ENCODE measurements at places on chromosomes 2 and 18.

DNA sequence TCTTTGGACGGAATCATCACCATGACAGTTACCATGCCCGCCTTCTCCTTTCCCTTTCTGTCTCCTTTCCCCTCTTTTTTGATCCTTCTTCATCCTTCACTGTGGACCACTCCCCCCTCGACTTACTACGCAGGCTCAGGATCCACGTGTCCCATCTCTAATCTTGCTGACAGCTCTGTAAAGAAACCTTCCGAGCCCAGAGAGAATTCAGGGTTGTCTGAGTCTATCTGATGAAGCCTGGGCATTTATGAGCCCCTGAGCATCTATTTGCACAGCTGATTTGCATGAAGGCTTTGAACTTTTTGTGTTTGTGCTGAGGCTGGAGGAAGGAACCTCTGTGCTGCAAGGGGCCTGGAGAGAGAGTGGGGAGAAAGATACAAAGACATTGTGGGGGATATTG is 50.7 kb downstream of the CIB4 start:
- DNase-seq, result no peak

GRCh38 chr2:30994227-30995056 is 143.8 kb downstream of the GALNT14 start:
- DNase-seq, result no peak

DNA sequence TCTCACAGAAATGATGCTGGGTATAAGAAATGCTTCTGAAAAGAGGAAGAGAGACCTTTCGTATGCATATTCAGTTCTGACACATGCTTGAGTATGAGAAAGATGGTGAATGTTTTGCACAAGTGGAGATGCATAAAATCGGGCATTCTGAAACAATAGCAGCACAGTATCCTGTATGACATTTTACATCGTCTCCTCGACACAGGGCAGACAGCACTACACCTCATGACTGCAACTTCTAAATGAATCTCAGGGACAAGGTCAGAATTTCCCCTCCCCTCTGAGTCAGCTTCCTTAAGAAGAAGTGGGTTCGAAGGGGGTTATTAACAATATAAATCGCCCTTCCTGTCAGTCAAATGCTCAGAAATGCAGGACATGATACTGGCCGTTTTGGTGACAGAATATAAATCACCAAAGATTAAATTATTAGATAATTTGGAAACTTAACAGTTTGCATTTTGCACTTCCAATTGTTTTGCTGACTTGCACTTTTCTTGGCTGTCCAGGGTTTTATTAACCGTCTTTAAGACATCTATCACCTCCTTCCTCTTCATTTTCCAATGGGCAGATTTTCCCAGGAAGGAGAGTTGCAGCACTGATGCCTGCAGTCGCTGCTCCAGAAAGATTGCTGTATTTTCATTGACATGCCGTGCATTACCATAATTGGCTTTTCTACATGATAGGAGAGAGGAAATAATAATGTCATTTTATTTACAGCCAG is 57.2 kb downstream of the TSHZ1 start:
- DNase-seq, result no peak

DNA sequence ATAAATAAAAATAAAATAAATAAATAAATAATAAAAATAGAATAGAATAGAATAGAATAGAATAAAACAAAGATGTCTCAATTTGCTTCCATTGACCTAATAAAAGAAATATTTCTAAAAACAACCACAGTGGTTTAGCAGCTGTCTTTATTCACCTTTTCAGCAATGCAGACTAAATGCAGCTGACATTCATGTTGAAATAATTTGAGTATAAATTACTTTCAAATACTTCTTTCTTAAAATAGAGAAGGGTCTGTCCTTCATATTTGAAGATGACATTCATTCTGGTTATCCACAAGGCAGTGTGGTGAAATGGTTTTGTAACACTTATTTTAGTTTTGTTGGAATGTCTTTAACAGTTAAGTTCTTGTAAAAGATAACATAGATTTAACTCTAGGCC is 469.4 kb downstream of the IRS1 start:
- DNase-seq, result no peak

- DNase-seq, result no peak
These were observed 94.3 kb downstream of the ZFP36L2 start for GRCh38 chr2:43131890-43132682.

- DNase-seq, result no peak
These were observed 178.5 kb downstream of the L3MBTL4 start for GRCh38 chr18:6236258-6236657.

DNA sequence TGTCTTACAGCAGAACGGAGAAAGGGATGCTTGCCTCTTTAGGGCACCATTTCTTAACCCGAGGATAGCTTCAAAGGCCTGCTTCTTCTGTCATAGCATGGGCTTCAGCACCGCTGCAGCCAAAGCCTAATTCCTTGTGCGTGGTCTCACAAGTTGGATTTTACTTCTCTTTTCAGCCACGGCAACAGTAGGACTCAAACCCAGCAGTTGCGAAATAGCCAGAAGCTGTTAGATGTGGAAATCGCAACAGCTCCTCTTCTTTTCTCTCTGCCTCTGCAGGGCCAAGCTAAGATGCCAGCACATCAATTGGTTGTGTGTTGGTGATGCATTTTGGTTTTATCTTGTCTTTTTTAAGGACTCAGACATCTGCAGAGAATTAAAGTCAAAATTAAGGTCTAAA is 3.1 kb downstream of the NRXN1 start:
- no peak for DNase-seq

DNA sequence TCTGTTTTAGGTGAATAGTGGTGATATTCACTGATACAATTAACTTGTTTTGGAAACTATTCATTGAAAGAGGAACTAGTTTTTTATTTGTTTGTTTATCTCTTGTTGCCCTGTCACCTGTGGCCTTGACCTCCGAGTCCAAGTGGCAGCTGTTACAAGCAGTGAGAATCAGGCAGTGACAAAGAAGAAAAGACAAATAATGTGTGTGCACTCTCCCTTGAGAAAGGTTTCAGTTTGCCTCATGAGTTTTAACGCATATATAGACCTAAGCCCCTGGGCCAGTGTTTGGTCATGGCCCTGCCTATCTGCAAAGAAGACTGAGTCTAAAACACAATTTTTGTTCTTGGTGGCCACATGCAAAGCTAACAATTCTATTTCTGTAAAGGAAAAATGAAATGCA is 15.3 kb downstream of the KYNU start:
- DNase-seq, result no peak

DNA sequence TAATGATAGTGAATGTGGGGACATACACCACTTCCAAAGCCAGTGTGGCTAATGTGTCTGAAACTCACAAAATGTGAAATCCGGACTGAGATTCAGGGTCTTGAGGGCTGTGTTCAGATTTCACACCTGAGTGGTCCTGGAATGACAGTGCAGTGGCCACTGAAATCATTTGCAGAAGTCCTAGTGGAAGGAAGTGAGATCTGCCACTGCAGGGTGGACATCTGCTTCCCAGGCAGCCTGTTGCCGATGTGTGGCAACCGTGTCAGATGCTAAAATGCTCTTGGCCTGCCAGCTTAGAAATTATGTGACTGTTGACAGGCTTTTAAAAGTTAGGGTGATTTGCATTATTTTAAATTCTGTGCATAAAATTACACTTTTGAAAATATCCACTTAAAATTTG is 77.8 kb upstream of the TMEM200C start:
- no peak for DNase-seq

DNA sequence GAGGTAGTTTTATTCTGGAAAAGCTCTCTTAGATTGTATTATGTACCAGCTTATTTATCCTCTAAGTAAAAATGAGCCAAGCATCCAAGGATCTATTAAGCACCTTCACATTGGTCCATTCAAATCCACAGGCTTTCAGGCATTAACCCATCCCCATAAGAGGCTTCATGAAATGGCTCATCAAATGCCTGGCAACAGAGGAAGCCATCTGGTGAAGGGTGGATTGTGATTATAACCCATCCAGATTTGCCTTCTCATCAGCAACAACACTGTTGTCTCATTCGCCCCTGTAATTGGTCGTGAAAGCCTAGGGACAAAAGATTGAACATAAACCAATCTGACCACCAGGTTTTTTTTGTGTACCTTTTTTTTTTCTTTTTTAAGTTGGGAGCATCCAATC is 134.3 kb upstream of the TACR1 start:
- DNase-seq, result no peak
